Left kidney (tissue), 8 donors: ENCODE measurements at places on chromosomes 12 and 14.
A peak's percentile ranks its signal among the peaks of the same experiment; 100 is the strongest.

DNA sequence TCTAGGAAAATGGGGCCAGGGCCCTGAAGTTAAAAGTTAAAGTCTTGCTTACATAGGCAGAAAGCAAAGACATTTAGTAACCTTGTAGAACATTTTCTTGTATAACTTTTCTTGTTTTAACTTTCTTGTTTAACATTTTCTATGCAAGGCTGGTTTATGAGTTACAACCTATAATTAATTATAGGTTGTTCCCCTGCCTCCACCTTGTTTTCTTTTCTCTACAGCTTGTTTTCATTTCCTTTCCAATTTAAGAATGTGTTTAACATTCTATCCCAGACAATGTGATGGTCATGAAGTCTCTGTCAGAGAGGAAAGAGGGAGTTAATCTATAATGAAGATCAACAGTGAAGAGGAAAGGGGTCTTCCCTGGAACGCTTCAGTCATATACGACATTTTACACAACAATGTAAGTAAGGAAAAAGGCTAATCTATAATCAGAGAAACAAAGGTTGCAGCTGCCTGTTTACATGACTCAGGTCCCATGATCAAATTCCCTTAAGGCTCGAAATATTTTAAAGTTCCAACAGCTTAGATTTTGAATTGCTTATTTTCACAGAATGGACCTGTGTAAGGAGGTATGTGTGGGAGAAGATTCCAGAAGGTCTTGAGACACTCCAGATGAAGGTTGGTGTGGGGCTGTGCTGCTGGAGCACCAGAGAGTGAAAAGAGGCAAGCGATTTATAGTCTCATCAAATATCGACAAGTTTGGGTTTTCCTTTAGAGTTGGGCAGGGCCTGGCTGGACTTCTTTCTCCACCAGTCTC is 34.2 kb upstream of the TCL1B start:
- DNase-seq: peak; percentile 46

- no peak for DNase-seq
Observed at GRCh38 chr12:89863968-89864367, 155.3 kb upstream of the ATP2B1 start.

DNA sequence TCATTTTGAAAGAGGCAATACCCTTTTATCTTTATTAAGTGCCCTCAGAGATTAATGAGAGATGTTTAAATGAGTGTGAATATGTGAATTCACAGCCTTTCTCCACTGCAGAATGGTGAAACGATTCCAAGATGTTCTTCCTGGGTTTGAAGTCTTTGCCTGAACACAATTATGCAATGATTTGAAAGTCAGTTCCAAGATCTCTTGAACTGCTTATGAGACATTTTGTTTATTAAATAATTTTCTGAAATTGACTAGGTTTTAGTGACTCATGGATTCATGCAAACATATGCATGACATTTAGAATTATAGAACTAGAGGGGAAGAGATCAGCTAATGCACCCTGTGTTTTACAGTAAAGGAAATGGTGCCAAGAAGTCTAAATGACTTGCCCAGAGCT is 118.1 kb upstream of the SLC38A2 start:
- DNase-seq: no peak

- no peak for DNase-seq
Observed at GRCh38 chr12:47236109-47236714, 156.5 kb upstream of the AMIGO2 start.

GRCh38 chr12:56991319-56992246 is 14.8 kb downstream of the ZBTB39 start:
- no peak for DNase-seq

- DNase-seq: no peak
Observed at GRCh38 chr12:94762259-94762942, 112.0 kb upstream of the TMCC3 start.

- DNase-seq: no peak
Observed at GRCh38 chr14:75417674-75418073, 10.1 kb upstream of the JDP2 start.

DNA sequence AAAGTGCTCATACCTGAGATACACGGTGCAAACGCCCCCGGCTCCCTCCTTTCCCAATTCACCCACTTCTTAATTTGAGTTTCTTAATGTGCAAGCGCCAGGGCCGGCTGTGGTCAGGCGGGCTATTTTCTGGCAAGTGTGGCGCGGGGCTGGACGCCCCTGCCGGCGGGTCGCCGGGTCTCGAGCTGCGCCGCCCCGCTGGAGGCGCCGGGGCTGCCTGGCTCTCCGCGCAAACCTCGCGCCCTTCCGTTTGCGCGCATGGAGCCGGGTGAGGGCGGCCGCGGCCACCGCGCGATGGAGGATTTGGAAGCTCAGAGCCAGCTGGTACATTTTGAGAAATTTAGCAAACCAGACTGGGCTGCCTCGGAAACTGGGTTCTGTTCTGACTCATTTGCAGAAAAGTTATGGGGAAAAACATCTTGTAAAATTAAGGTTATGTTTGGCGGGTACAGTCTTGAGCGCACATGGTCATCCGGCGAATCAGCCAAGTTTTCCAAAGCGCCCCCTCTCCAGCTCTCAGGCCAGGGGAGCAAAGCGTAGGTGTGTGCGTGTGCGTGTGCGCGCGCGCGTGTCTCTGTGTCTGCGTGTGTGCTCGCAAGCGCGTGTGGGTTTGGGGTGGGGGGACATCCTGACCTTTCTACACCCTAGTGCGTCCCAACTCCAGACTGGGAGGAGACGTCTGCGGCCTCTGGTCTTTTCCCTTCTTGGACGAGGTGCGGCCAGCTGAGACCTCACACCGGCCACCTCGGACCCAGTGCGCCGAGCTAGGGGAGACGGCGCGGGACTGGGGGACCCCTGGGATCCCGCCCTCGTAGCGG is 6.5 kb upstream of the OTX2 start:
- no peak for DNase-seq

GRCh38 chr14:104334424-104335161 is 196.2 kb downstream of the KIF26A start:
- DNase-seq: no peak

DNA sequence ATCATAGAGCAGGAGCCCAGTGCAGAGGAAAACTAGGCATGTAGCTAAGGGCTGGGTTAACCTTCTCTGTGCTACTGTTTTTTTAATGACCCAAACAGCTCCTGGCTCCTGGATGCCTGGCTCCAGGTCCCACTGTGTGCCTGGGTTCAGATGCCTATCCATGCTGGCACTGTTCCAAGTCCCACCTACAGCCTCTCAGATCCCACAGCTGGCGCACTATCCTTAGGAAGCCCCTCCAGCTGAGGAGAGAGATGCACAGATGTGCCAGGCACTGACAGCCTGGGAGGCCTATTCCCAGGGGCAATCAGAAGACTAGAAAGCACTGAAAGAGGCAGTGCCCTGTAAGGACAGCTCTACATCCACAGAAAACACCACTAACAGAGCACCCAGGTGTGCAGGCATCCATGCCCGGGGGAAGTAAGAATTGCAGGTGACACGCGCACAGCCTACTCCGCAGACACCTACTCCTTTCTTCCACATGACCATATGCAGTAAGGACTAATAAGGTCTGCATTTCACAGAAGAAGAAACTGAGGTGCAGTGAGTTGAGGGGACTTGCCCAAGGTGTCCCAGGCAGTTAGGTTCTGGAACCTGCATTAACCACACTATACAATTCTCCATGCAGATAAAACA is 51.2 kb downstream of the PITPNM2 start:
- no peak for DNase-seq

DNA sequence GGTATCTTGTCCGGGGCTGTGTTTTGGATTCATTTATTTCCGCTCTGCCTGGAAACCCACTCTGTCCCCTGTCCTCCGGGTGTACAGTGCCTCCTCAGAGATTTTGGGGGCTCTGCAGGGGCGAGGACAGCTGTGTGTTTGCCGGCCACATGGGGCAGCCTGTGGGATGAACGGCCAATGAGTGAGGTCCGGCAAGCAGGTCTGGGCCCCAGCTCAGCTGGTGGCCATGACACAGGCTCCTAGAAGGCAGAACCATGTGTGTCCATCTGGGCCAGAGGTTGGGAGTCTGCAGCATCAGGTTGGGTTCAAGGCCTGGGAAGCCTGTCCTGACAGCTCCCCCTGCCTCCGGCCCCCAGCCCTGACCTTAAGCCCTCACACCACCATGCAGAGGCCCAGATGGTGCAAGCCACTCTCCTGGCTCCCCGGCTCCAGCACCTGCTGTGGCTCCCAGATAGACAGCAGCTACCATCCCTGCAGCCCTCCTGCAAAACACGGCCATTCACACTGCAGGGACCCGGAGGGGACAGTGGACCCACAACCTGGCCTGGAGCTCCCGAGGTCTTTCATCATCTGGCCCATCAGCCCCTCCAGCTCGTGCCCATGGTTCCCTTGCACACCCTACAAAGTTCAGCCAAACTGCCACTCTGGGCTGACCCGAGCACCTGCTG is 220.1 kb upstream of the C14orf180 start:
- no peak for DNase-seq

DNA sequence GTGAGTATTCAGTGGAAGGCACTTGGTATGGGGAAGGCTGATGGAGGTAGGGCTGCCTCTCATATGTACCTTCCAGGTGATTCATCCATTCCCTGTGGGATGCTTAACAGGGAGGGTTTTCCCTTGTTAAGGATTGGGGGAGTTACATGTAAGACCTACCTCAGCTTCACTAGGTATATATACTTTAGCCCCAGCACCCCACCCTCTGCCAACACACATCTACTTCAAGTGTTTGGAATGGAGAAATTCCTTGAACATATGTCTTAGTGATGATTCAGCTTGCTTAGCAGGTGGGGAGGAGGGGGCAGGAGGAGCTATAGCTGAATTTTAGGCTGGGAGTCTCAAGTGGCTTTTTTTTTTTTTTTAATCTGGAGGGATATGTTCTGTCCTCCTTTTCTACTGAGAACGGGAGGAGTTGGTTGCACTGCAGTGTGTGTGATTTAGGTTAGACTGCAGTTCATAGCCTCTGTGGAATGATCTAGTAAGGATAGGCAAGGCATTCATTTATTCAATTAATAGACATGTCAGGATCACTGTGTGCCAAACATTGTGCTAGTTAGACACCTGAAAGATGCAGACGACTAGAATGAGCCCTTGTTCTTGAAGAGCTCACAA is 1.7 kb downstream of the PIP4K2C start:
- no peak for DNase-seq

- DNase-seq: no peak
Observed at GRCh38 chr12:105676694-105677093, 346.2 kb downstream of the C12orf75 start.

DNA sequence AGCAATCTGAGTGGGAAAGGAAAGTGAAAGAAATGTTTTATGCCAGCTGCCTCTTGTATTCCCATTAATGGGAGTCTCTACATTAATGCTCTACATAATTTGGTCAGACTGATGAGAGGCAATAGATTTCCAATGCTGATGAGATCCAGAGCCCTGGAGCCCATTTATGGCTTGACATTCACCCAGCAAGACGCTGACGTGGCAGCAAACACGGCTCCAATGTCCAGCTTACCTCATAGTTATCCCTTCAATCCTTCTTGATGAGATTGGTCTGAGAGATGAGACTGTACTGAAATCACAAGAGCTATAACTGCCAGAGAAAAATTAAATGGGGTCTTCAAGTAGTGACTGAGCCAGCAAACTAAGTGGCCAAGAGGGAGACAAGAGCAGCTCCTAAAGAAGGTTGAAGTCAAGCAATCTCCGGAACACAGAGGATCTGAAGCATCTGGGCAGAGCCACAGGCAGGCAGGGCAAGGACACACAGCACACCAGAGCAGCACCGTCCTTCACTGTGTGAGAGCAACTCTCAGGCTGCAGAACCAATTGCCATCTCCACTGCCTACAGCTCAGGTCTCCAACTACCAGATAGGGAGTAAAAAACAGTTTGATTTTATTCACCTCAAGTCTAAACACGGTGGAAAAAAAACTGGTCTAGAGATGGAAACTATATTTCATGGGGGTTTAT is 7.3 kb upstream of the MYO1A start:
- DNase-seq: no peak
